ENCODE measurements at places on chromosomes 2 and 18. TPM values are rescaled to one million over a fixed set of nuclear protein-coding genes. Genes with fewer than 3 reads are reported as not detected.

Gene BOLL
- not detected for total RNA-seq

Gene STAT4
- 70.8 TPM for total RNA-seq

GRCh38 chr2:43387092-43388062, 161.0 kb upstream of the ZFP36L2 start:
- peak overlapping the region; percentile 7 for H3K27ac ChIP-seq
- peaks cover 48% of the 10 kb centered on the region for H3K4me1 ChIP-seq
- no peaks in the 10 kb centered on the region for H3K27me3 ChIP-seq
- peaks cover 3% of the 10 kb centered on the region for H3K36me3 ChIP-seq
- DNase-seq, result peak; percentile 11
- H3K4me3 ChIP-seq, result no peak overlapping the region

- H3K4me3 ChIP-seq, result no peak overlapping the region
- no peak for DNase-seq
- peaks cover 3% of the 10 kb centered on the region for H3K27me3 ChIP-seq
- H3K4me1 ChIP-seq, result no peaks in the 10 kb centered on the region
- no peak overlapping the region for H3K27ac ChIP-seq
Measured at GRCh38 chr2:237835372-237835771, 24.1 kb upstream of the RAMP1 start.

DNA sequence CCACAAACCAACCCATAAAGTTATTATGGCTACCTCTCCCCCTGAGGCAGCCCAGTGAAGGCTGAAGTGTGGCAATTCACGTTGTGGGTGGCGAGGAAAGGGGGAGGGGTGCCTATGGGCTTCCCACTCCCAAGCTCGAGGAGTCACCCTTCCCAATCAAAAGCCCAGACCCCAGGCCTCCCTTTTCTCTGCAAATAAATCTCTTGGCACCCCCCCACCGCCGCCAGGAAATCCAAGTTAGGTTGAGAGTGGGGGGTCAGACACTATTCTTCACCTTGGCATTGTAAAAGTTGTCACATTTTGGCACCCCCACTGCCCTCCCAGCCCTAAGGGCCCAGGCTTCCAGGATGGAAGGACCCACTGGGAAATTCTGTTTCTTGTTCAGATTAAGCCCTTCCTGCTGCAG, 6.9 kb downstream of the ANKRD53 start:
- peaks cover 10% of the 10 kb centered on the region for H3K4me1 ChIP-seq
- H3K27ac ChIP-seq, result peak overlapping the region; percentile 25
- no peaks in the 10 kb centered on the region for H3K27me3 ChIP-seq
- H3K36me3 ChIP-seq, result peaks cover 30% of the 10 kb centered on the region
- H3K4me3 ChIP-seq, result no peak overlapping the region
